ENCODE measurements at places on chromosomes 4 and X.

DNA sequence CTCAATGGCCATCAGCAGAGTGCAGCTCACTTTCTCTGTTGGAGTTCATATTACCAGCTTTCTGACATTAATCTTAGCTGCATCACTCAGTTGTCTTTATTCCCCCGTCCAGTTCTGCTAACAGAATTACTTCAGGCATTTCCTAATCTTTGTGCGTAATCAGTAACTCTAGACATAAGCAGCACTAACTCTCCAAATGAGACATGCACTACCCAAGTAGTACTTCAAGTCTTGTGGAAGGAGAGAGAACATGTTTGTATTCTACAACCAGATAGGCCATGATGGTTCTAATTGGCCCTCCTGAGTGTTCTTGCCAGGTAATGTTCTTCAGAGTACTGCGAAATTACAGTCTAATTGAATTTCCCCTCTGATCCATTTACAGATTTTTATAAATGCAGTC is 448.5 kb upstream of the RPS6KA3 start:
- DNase-seq, result no peak

- no peak for DNase-seq
Measured at GRCh38 chr4:97150966-97151365, 992.3 kb downstream of the STPG2 start.

DNA sequence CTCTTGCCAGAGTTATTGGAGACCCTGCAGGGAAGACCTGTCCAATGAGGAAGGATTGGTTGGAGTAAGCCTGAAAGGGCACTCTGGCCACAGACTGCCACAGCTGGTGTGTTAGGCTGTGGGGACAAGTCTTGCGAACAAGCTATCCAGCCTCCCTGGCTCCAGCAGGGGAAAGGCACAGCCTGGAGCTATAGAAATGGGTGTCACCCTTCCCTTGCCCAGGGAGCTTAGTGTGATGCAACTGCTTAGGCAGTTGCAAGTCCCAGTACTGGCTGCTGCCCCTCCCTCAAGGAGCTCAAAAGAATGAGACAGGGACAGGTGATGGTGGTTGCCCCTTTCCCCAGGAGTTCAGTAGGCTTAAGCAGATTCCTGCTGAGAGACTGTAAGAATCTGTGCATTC is 165.7 kb upstream of the CT83 start:
- no peak for DNase-seq

DNA sequence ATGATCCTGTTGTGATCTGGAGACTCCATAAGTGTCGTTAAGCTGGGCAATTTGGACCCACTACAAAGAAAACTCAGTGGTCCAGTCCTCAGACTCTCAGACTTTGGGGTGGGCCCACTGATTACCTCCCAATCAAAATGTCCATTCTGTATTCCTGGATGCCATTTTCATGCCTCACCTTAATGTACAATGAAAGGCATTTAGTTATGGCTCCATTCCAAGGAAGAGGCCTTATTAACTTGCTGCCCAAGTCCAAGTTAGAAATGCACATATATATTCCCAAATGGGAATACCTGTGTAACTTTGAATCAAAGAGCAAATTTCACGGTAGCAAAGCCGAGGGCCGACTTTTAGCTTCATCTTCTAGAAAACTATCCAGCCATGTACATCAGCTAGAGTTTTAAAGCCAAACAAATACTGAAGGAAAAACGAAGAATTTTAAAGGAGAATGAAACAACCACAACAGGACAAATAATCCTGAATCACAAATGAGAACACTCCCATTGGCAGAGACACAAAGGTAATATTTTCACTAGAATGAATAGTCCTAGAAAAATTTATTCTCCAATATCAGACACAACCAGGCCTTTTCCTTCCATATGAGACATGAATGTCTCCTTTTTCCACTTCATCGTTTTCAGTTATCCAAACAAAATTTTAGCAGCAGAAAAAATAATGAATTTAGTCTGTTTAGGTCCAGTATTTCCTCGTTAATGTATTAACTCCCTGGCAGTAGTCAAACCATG is 63.7 kb upstream of the HHIP start:
- no peak for DNase-seq

GRCh38 chr4:48022192-48022799 is 5.7 kb downstream of the NIPAL1 start:
- DNase-seq, result no peak

DNA sequence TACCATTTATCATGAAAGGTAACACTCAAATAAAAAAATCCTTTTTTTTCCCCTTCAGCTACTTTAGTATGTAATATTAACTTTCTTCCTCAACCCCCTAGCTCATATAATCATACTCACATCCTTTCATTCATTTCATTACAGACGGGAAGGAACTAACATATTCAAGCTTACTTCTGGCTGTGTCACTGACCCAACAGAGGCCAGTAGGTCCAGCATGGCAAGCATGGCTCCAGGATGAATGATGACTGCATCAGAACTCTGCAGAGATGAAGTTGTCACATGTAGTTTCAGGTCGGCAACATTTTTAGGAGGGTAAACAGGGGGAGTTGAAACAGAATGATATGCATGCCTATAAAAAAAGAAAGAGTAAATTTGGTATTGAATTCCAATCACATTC is 163.4 kb downstream of the WDFY3 start:
- no peak for DNase-seq

- DNase-seq, result no peak
Measured at GRCh38 chrX:31057691-31058090, 14.2 kb downstream of the FTHL17 start.

GRCh38 chrX:46912603-46913491 is 626 bp downstream of the JADE3 start:
- no peak for DNase-seq

DNA sequence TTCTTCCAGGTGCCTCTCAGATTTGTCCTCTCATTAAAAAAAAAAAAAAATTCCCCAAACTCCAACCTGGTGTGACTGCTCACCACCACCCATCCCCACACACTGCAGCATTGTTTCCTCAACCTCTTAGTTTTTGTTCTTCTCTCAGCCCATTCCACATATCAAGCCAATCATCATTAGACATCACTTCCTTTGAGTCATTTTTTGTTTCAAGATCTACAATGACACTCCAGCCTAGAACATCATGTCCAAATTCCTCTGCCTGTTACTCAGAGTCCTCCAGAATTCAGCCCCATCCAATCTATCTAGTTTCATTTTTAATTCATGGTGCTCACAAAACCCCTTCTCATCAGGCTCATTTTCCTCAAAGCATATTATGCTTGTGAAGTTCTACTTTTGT is 262.5 kb upstream of the TEX13A start:
- DNase-seq, result no peak

- no peak for DNase-seq
Measured at GRCh38 chr4:13523105-13523477, 21.2 kb downstream of the NKX3-2 start.

DNA sequence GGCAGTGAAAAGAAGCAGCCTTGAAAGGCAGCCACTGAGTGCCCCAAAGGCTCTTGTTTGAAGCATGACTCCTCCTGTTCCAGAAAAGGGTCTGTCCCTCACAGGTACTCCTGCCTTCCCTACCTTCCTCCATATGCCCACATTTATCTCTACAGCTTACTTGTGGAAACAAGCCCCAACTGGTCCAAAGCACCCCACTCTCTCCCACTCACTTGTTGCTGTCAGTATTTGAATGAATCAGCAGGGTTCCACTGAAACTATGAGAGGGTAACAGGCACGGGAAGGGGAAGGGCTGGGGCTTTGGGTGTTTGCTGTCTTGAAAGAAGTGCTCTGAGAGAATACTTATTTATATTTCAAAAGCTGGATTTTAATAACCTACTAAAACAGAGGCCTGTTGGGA is 34.9 kb downstream of the GPR143 start:
- DNase-seq, result no peak

GRCh38 chr4:150004481-150004880 is 73.8 kb upstream of the DCLK2 start:
- no peak for DNase-seq

DNA sequence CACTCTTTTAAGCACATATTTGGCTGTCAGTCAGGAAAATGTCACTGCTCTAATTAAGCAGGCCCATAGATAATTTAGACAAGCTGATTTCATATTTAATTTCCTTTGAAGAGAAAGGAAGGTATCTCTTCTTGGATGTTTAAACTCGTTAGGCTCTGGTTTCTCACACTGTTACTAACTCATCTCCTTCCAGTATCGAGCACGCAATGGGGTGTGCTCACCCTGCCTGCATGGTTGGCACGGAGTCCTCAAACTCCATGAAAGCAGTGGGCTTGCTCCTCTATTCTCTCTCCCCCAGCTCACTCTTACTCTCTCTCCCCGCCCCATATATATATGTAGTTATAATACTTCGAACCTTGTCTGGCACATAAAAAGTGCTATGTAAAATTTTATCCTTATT is 76.9 kb downstream of the EGF start:
- DNase-seq, result no peak

GRCh38 chr4:78901882-78902281 is 37.4 kb downstream of the PAQR3 start:
- DNase-seq, result no peak

GRCh38 chrX:71532078-71532752 is 689 bp upstream of the OGT start:
- no peak for DNase-seq

GRCh38 chr4:158778712-158779111 is 9.9 kb downstream of the FNIP2 start:
- no peak for DNase-seq

DNA sequence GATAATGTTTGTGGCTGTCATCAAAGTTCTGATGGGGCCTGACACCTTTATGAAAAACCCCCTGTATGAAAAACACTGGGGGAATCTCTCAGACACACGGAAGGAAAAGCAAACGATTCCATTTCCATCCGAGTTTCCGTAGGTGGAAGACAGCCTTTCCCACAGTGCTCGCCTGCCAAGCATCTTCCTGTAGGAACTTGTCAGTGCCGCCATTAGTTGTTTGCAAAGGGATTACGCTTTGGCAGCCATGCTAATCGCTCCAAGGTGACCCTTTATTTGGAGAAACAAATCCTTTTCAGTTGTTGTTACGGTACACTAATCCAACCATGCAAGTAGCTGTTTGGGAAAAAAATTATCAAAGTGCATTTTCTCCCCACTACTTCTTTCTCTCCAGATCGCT is 44.4 kb upstream of the STOX2 start:
- DNase-seq, result no peak

GRCh38 chr4:122341886-122342285 is 36.9 kb upstream of the ADAD1 start:
- DNase-seq, result no peak

Data from cardiac septum (tissue), 1 donor.